CD4-positive, alpha-beta T cell treated with Interleukin-10 for 1 hour (primary cell): ENCODE measurements at places on chromosomes 1 and 21.

- DNase-seq = no peak
These were observed 51.2 kb downstream of the KCNJ15 start for GRCh38 chr21:38307771-38308531.

- no peak for DNase-seq
These were observed 221.3 kb downstream of the COL24A1 start for GRCh38 chr1:85935234-85935633.

GRCh38 chr1:58745666-58746065 is 38.2 kb downstream of the JUN start:
- DNase-seq = no peak

DNA sequence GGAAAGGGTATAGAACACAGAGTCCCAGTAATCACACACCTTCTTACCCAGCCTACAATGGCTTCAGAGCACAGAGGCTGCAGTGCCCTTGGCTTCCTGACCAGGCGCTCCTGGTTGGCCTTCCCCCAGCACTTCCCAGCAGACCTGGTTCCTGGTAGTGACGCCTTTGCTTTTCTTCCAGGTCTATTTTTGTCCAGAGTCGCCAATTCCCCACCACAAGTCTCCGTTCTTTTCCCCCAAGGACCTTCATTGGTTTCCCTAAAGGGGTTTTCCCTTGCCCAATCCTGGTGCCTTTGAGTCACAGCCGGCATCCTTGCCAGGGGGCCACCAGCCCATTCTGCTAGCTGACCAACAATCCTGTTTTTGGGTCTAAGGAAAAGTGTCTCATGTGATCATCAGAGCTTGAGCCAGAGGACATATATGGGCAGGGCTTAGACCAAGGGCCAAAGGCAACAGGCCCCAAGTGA is 84.8 kb downstream of the KCNJ15 start:
- no peak for DNase-seq

- no peak for DNase-seq
These were observed 91.2 kb upstream of the KCNJ15 start for GRCh38 chr21:38165466-38166172.

DNA sequence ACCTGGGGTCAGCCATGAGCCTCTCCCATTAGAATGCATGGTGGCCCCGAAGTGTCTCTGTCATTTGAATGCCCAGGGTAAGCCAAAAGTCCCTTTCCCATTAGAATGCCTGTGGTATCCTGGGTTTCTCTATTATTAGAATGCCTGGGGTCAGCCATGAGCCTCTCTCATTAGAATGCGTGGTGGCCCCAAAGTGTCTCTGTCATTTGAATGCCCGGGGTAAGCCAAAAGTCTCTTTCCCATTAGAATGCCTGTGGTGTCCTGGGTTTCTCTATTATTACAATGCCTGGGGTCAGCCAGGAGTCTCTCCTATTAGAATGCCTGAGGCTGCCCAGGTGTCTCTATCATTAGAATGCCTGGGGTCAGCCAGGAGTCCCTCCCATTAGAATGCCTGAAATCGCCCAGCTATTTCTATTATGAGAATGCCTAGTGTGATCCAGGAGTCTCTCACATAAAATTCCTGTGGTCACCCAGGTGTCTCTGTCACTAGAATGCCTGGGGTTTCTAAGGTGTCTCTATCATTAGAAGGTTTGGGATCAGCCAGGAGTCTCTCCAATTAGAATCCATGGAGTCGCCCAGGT is 65.5 kb downstream of the RNF187 start:
- DNase-seq = no peak

DNA sequence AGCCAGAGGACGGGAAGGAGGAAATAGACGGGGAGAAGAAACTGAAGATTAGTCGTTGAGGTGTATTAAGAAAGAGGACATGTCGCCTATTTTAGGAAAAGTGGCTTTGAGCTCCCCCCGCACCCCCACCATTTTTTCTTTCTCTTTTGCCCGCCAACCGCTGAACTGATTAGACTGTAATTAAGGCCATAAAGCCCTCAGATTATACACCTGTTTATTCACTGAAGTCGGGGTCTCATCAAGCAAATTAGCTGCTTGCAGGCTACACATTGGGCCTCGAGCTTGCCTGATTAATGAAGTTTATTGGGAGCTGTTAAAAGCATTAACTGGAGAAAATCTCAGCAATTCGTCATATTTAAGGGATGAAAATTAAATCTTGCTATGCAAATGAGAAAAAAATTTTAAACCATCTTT is 119.4 kb upstream of the RRP15 start:
- no peak for DNase-seq

GRCh38 chr1:245166471-245166885 is 11.7 kb downstream of the KIF26B start:
- no peak for DNase-seq

- DNase-seq = no peak
These were observed at the start of gene RGL1 for GRCh38 chr1:183804916-183805841. TSS of gene RGL1 (plus strand) at chr1:183805120. CDS start at chr1:183805298, 178 bp downstream.

DNA sequence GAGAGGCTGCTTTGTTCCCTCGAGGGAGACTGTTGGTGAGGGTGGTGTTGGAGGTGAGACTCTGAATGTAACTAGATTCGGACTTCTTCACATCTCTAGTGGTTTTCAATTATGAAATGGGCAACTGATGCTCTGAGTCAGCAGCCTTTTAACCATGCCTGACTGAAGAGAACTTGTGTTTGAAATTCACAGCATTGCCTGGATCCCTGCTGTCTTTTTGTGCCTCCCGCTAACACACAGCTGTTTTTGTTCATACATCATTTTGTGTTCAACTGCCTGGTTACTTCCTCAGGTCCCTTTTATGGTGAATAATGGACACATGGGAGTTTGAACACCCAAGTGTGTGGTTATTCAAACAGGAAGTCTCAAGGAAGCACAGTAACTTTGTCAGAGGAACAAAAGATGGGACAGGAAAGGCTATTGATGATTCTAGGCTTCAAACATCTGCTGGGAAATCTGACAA is 16.8 kb downstream of the LAMC1 start:
- DNase-seq = no peak

DNA sequence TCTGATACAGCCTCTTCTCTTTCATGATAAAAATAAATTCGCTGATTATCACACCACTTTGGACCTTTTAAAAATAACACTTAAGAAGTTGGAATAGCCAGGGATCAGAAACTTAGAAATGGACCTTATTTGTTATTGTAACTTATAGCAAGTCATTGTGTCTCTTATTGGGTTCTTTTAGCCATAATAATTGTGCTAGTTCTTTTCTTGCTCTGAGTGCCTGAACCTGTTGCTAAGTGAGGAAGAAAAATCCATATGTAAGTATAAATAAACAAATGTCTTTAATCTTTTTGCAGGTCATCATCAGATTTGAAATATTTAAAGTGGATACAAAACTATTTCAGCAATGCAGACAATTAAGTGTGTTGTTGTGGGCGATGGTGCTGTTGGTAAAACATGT is 25.6 kb downstream of the CDC42 start:
- DNase-seq = no peak

DNA sequence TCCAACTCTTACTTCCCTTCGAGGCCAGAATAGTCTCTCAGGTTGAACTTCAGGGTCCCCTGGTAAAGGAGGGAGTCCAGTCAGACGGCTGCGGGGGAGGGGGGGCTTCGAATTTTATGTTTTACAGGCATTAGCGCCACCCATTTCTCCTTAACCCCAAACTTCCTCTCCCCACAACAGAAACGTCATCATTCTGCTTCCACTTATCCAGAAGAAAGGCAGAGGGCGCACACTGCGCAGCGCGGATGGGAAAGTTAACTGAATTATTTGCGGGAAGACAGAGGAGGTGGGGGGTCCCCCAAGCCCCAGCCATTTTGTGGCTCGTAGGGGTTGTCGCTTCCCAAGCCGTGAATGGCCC is 529 bp upstream of the PRMT2 start:
- DNase-seq = peak; percentile 71

DNA sequence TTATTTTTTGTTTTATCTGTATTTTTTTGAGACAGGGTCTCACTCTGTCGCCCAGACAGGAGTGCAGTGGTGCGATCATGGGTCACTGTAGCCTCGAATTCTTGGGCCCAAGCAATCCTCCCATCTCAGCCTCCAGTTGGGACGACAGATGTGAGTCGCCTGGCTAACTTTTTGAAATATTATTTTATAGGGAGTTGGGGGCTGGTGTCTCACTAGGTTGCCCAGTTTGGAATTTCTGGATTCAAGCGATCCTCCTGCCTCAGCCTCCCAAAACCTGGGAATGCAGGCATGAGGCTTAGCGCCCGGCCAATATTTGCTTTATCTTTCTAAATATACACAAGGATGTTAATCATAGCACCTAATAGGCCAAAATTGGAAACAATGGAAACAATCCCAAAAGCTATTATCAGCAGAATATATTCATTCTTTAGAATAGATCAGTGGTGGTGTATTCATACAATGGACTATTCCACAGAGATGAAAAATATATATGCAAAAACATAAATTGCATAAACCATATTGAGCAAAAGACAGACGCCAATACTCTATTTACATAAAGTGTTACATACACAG is 55.9 kb downstream of the DAP3 start:
- no peak for DNase-seq

- no peak for DNase-seq
These were observed 82.1 kb upstream of the KIF1B start for GRCh38 chr1:10128101-10128765.

- DNase-seq = no peak
These were observed 1.1 kb downstream of the NENF start for GRCh38 chr1:212433577-212434462.

DNA sequence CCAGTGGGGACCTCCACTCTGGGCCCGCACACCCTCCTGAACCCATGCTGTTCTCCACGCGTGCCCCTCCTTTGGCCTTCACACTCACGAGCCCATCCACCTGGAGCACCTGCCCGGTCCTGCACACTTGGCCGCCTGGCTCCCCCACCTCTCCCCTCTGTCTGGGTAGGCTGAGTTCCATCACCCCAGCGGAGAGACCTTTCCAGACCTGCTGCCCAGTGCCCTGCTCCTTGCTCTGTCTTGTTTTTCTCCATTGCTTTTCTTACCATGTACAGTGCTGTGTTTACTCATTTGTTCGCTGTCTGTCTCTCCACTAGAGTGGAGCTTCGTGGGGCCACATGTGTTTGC is 351.0 kb upstream of the VAMP3 start:
- no peak for DNase-seq

GRCh38 chr1:56837244-56837939 is 17.2 kb upstream of the C8A start:
- DNase-seq = no peak

- peak; percentile 71 for DNase-seq
These were observed 16.1 kb downstream of the ENSA start for GRCh38 chr1:150613061-150613920.

GRCh38 chr1:59007820-59008598 is 224.2 kb upstream of the JUN start:
- no peak for DNase-seq

DNA sequence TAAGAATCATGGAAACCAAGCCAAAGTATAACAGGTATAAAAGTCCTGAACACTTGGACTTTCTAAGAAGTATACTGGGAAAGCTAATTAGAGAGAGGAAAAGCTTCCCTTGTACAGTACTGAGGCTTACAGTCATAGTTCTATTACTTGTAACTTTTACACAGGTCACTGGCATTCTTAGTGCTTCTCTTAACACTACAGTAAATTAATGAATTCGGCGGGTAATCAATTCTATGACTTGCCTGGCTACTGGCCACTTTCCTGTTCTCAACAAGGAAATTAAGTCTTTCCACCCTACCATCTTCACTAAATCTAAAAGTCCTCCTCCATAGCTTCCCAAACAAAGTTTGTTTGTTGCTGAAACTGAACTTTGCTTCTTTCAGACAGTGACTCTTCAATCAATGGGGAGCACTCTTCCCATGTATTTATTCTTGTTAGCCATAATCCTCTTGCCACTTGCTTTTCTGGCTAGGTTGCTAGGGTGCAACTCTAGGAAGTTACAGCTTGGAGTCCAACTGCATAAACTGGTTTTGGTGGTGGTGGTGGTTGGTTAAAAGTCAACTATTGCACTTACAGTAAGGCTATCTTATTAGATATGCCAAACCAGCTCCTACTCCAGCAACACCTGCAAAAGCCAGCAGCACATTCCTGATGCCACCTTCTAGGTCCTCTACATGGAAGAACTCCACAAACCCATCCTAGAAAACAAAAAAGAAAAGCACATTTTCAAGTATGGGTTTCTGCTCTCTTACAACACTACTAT is 2.4 kb downstream of the MCL1 start:
- DNase-seq = peak; percentile 49

- DNase-seq = no peak
These were observed 63.7 kb upstream of the ANGPTL1 start for GRCh38 chr1:178934546-178934945.

DNA sequence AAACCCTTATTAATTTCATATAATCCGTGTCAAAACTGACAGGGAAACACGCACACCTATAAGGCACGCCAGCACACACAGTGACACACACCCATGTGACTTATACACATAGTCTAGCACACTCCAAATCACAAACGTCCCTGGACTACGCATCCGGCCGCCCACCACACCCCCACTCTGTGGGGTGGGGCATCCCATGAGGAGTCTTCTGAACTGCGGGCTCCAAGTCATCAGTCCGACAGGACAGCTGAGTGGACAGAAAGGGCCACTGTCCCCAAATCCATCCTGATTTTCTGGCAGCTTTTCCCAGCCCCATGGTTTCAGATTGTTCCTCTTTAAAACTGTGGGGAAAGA is 829 bp downstream of the PEA15 start:
- DNase-seq = peak; percentile 61

- no peak for DNase-seq
These were observed 150.6 kb upstream of the PLD5 start for GRCh38 chr1:242674951-242675645.

DNA sequence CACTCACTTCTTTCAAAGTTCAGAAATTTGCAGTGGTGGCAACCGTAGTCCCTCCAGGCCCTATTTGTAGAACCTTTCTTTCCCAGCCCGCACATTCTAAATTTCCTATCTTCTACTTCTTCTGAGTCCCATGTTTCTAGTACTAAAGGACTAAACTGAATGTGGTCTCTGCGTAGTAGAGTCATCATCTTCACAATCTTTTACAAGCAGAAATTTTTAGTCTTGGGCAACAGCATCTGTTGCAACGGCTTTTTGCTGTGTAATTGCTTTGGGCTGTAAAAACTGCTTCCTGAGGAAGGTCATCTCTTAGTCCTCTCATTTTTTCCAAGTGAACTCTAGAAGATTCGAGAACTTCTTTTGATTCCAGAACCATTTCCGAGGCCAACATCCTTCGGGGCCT is 23.9 kb downstream of the VAV3 start:
- DNase-seq = no peak
